ENCODE measurements at places on chromosomes 6 and 20.

DNA sequence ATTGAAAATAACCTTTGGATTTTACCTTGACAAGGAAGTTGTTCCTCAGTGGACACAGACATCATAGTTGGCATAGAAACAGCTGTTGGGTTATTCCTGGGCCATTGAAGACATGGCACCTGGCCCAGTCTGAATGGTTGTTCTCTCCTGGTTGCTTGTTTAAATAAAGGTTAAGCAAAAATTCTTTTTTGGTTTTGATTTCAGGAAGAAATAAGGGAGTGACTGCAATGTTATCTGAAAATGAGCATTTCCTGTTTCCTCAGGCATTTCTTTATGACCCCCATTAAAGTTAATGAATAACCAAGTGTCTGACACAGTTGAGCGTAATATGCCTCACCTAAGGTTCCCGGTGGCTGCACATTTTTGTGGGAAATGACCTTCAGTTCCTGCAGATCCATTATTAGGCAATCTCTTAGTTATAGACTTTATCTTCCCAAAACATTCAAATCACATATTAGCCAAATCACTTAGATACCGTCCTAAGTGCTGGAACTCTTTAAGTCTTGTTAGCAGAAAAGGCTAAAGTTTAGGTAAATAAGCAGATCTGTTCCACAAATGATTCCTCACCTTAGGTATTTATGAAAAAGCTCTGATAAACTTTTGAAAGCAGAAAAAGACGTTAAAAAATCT lies 648.7 kb upstream of the FLRT3 start:
- no peak for DNase-seq

- DNase-seq: no peak
Observed at GRCh38 chr6:133644892-133645619, 243.9 kb upstream of the TCF21 start.

DNA sequence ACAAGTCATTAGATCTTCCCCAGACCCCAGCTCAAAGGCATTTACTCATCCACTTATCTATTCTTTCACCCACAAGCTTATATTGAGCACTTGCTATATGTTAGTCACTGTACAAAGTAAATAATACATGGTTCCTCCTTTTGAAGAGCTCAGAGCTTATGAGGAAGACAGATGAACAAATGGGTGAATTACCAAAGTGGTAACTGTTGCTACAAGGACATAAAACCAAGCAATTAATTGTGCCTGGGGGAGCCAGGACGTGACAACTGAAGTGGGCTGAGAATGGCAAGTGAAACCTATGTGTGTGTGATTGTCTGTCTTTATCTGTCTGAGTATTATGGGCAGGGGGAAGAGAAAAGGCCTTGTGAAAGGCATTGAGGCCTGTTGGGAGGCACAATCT lies 45.6 kb upstream of the AKIRIN2 start:
- no peak for DNase-seq

DNA sequence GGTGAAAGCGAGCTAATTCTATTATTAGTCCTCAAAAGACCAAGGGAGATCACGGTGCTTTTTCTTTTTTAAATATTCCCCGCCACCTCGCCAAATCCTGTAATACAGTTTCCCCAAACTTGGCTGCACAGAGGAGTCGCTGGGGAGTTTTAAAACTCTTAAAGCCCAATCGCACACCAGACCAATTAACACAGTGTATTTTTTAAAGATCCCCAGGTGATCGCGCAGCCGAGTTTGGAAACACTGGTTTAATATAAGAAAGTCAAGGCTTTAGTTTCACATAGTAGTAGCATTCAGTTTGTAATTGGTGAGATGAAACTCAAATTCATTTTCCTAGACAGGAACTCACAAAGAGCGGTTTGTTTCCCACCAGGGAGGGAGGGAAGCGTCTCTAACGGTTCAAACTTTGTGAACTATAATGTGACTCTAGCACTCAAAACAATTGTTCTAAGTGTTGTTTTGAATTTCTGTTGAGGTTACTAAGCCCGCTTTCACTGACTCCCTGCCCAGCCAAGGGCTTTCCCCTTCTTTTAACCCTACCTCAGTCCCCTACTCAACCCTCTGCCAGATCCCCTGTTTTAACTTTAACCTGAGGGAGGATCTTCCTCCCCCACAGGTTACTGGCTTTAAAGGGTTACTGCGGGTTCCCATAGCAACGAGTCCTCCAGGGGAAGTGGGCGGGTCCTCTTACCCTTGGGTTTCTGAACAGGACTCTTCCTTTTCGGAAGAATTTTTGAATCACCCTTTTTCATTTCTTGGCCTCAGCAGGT lies 25.7 kb upstream of the BTBD3 start:
- peak; percentile 28 for DNase-seq

GRCh38 chr20:57630061-57630460 lies 9.8 kb upstream of the ZBP1 start:
- no peak for DNase-seq

DNA sequence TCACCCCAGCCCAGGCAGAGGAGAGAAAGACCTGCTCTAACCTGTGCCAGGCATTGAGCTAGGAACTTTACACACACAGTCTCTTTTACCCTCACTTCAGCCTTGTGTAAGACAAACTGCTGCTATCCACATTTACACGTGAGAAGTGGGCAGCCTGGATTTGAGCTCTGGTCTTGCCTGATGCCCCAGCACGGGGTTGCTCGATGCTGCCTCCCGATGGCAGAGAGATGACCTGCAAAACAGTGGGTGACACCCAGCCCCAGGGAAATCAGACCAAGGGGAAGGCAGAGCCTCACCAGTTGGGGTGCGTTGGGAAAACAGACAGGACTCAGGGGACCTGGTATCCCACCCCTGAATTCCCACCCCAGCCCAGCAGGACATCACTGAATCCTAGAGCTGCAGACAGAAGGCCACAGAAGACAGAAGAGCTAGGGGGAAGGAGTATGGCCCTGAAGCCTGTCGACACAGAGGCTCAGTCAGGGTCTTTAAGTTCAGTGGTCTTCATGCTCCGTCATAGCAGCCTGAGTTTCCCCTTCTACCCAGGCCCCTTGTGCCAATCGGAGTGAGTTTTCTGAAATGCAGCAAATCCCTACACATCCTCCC lies 990 bp downstream of the BPI start:
- DNase-seq: peak; percentile 56

GRCh38 chr6:150327117-150327774 lies 41.6 kb upstream of the IYD start:
- no peak for DNase-seq

- no peak for DNase-seq
Observed at GRCh38 chr6:36099869-36100483, 30.3 kb upstream of the MAPK13 start.

DNA sequence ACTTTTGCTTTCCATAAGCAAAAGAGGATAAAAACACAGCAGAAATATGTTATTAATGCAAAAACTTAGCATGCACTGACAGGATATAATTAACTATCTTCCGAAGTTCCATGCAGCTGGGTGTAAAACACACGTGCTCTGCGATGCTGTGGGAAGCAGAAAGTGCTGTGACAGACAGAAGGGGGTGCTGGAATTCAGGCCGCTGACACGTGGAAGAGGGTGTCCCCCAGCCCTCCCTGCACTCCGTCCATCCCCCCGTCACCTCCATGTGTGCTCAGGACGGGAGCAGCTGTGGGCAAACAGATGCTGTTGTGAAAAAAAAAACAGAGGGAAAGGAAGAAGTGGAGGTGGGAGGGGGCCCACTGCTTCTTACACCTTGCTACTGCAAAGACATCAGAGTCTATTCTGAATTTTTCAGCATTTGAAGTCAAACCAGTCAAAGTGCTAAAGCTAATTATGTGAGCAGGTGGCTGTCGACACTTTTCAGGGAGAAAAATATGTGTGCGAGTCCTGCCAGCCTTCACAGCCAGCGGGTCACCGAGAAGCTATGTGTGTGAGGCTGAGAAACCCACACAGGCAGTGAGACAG lies 175.9 kb upstream of the AFDN start:
- no peak for DNase-seq

- no peak for DNase-seq
Observed at GRCh38 chr20:609371-609964, 641 bp downstream of the TCF15 start.

DNA sequence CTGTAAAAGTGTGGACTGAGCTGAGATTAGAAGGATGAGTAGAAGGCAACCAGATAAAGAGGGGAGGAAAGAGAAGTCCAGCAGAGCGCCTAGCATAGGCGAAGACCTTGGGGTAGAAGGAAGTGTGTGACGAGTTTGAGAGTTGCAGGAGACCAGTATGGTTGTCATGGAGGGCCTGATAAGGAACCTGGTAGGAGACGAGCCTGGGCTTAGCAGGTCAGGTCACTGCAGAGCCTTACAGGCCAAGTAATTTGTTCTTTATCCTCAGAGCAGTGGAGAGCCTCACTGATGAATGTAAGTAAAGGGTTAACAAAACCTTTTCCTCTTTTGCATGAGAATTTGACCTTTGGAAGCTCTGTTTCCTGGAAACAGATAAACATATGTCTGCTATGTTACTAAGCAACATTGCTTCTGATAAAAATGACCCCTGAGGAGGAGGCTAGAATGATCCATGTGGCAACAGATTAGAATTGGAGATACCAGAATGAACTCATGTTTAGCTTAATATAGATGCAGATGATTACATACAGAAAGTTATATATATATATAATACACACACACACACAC lies 2.9 kb upstream of the TMEM74B start:
- no peak for DNase-seq

- no peak for DNase-seq
Observed at GRCh38 chr6:167702241-167702827, 124.4 kb upstream of the AFDN start.

GRCh38 chr6:52407467-52407866 lies 12.7 kb upstream of the EFHC1 start:
- no peak for DNase-seq

DNA sequence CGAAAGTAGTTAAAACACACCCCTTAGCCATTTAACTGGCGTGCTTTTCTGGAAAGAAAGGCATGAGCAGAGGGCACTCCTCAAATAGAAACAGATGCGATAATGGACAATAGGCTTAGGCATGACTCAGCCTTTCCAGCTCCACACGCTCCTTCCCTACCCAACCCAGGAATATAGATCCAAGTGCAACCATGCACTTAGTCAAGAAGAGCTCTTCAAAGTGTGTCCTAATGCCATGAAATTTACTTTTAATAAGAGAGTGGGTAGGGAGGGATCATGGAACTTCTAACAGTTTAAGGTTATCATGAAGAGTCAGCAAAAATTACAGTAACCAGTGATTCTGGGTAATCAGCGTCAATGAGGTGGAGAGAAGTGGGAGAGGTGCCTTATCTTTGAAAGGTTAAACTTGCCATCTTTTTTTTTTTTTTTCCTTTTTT lies 2.4 kb upstream of the EFHC1 start:
- no peak for DNase-seq

GRCh38 chr6:44960898-44961297 lies 367.2 kb upstream of the RUNX2 start:
- DNase-seq: no peak

DNA sequence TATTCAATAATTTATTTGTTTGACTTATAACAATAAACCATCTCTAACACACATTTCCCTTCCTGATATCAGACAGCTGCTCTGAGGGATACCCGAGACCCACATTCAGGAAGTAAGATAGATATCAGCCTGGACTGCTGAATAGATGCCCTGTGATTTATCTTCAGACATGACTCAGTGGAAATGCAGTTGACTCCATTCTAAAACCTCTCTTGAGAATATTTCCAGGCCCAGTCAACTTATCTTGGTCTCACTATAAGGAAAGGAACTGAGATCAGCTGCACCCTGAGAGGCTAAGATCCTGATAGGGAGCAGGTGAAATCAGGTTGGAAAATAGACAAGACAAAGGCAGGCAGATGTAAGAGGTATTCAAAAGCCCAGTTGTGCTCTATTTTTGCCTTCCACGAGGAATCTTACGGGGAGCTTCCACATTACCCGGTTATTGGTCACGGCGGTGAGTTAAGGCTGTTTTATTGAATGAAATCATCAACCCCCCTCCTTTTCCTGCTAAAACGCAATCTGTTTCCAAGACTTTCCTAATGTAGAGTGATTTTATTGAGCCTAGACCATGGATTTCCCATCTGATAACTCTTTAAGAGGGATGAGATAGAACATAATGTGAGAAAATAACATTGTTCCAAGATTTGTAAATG lies 25.5 kb downstream of the C6orf15 start:
- no peak for DNase-seq

- no peak for DNase-seq
Observed at GRCh38 chr20:56875052-56875659, 246.1 kb downstream of the TFAP2C start.

GRCh38 chr6:134853111-134854055 lies 96.5 kb downstream of the ALDH8A1 start:
- DNase-seq: no peak

DNA sequence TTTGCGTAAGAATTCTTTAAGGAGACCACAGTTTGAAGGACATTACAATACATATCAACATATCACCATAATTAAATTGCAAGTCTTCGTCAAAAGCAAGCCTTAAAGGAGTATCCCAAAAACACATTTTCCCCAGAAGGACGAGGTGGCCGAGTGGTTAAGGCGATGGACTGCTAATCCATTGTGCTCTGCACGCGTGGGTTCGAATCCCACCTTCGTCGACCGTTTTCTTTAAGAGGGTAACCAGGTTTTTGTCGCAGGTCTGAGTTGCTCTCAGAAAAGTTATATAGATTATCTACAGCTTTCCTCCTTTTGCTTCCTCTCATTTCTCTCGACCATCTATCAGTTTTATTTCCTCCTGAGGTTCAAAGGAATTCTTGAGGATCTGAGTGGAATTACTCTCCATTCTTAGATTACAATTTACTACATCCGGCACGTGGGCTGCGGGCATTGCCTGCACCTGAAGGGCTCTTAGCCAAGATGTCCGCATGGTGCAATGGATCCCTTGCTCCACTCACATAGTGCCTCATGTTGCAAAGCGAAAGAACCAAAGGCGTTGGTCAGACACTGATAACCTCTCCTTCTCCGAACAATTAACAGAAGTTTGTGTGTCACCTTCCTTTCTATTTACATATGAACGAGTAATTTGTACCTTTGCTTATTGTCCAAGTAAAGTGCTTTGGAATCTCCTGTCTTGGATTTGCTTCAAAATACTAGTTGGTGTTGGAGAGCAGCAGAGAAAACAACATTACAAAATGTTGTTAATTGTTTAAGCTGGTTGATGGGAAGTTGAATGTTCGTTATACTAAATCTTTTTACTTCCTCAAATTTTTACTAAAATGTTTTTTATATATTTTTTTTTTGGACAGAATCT lies 14.0 kb downstream of the POM121L2 start:
- no peak for DNase-seq

DNA sequence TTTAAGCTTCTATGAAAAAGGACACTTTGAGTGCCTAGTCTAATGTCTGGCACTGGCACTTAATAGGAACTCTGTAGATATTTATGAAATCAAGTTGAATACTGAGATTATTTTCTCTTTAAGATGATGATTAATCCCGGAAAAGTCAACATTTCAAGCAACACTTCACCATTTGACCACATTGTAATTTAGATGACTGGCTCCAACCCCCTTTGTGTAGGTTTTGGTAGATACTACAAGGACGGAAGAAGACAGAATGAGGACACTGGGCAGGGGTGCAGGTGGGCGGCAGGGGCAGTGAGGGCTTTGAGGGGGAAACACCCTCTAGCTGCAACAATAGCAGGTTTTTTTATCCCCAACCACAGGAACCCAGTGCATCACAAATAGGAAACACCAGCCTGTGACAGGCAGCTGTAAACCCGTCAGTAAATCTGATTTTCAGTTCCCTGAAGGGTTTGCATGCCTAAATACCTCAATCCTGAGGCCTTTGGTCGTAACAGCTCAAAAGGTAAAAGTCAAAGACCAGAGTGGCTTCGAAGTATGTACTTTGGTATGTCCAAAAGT lies 4.6 kb downstream of the DTNBP1 start:
- no peak for DNase-seq

- DNase-seq: no peak
Observed at GRCh38 chr6:53124131-53124800, 24.4 kb downstream of the GCM1 start.

GRCh38 chr20:25294459-25295385 lies 46.8 kb downstream of the PYGB start:
- DNase-seq: peak; percentile 57

- no peak for DNase-seq
Observed at GRCh38 chr20:53999077-53999476, 71.3 kb downstream of the BCAS1 start.

Measured in activated naive CD8-positive, alpha-beta T cell treated with anti-CD3 and anti-CD28 coated beads, Interleukin-2, amount 10 ng/mL, durations not matched to agents 7 days and 5 days (primary cell).